ENCODE measurements at places on chromosomes 3 and 15. TPM values are rescaled to one million over a fixed set of nuclear protein-coding genes. Genes with fewer than 3 reads are reported as not detected.

The PLCH1 gene
- total RNA-seq, result not detected

The PLSCR2 gene
- not detected for total RNA-seq

DNA sequence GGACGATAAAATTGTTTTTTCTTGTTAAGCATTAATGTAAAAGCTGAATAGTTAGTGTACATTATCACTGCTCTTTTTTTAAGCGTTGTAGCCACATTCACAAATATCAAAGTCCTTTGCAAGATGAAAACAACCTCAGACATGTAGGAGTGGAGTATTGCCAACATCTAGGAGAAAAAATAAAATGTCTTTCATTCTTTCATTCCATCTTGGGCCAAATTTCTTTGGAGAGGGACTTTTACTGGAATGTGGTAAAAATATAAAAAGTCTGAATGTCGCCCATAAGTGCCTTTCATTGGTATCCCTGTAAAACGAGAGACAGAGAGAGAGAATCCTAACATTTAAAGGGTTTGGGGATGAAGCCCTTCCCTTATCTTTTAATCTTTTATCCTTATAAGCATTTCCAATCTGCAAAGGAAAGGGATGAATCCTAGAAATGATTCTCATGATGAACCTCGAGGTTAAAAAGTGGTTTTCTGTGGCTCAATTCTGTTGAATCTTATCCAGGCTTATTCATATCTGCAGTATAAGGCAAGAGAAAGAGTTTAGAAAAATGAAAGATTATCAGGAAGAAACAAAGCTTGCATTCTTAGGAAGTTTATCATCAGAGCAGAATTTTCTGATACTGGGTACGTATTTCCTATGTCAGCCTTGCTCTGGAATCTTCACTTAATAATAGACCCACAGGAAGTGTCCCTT, 1031.7 kb downstream of the MCTP2 start:
- DNase-seq, result no peak

DNA sequence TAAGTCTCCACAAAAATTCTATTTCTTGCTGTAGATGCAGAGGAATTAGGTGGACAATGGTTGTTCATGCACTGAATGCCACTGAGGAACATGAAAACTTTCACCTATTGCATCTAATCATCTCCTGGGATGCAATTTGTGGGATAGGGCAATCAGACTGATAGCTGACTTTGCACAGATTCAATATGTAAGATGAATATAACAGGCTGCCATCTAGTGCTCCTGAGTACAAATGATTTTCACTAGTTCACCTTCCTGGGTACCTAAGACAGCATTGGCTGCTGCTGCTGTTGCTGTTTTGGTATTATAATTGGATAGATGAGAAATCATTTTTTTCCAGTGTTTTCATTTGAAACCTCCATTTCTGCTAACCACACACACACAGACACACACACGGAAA, 19.7 kb downstream of the TIMMDC1 start:
- no peak for DNase-seq

- DNase-seq, result no peak
These were observed 247.3 kb upstream of the KCNH8 start for GRCh38 chr3:18900994-18901393.

All from MG63 (cell line).